Left lung (tissue), 14 donors: ENCODE measurements at places on chromosomes 16 and 17. TPM values are rescaled to one million over a fixed set of nuclear protein-coding genes. Genes with fewer than 3 reads are reported as not detected.
A peak's percentile ranks its signal among the peaks of the same experiment; 100 is the strongest.

The EVI2A gene
- 30.9 TPM for total RNA-seq

The MRPL38 gene
- total RNA-seq: 81.8 TPM

The C16orf96 gene
- total RNA-seq: 0.17 TPM

The HID1 gene
- total RNA-seq: 32.1 TPM

The ACSM2A gene
- not detected for total RNA-seq

The SPECC1 gene
- 25.2 TPM for total RNA-seq

The ABCC11 gene
- total RNA-seq: 0.05 TPM

The CACNG5 gene
- not detected for total RNA-seq

The RFWD3 gene
- total RNA-seq: 26.8 TPM

The TOM1L1 gene
- total RNA-seq: 33.8 TPM

The RGS9 gene
- total RNA-seq: 6.4 TPM

GRCh38 chr17:76515274-76515949 is 14.2 kb upstream of the RHBDF2 start:
- no peak for DNase-seq

DNA sequence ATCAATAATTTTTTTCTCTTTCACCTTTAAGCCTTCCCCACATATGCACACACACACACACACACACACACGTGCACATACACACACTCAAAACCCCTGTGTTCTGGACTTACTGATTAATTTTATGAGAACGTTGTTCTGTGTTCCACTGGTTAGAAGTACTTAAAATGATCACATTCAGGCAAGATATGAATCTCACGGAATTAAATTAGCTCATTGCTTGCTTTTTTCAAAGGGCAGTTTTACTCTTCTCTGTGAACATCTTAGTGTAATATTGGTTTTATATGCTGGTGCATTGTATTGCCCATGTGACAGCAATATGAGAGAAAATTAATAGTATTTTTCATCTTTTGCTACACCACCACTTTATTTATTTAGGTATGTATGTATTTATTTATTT is 377.3 kb upstream of the RBFOX1 start:
- DNase-seq: no peak

DNA sequence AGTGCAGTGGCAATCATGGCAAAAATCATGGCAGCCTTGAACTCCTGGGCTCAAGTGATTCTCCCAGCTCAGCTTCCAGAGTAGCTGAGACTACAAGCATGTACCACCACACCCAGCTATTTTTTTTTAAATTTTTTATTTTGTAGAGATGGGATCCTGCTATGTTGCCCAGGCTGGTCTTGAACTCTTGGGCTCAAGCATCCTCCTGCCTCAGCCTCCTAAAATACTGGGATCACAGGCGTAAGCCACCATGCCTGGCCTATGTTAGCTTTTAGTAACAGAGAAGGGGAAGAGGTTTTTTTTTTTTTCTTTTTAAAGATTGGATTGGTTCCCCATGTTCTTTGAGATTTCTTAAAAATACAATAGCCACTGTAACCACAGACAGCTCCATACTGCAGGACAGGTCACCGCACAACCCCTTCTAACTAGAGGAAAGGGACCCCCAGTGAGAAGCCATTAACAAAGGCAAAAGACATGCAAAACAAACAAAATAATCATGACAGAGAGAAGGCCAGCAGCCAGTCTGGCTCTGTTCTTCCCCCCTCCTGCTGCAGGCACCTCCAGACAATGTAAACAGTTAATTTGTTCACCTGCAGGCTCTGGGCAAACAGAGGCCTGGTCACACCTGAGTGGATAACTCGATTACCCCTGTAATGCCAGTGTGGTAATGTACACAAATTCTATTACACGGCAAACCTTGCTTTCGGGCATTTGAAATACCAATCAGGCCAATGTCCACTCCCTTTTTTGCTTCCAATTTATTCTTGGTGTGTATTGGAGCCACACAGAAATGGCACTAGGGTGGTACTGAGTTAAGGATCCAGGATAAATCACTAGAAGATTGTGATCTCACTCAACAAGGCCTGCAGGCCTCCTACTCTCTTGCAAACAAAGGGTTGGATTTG is 52.9 kb downstream of the SNX11 start:
- no peak for DNase-seq

GRCh38 chr16:35198223-35199199 is 1739.1 kb downstream of the TP53TG3F start:
- peak; percentile 45 for DNase-seq

GRCh38 chr16:69093974-69094373 is 11.5 kb upstream of the HAS3 start:
- DNase-seq: no peak

DNA sequence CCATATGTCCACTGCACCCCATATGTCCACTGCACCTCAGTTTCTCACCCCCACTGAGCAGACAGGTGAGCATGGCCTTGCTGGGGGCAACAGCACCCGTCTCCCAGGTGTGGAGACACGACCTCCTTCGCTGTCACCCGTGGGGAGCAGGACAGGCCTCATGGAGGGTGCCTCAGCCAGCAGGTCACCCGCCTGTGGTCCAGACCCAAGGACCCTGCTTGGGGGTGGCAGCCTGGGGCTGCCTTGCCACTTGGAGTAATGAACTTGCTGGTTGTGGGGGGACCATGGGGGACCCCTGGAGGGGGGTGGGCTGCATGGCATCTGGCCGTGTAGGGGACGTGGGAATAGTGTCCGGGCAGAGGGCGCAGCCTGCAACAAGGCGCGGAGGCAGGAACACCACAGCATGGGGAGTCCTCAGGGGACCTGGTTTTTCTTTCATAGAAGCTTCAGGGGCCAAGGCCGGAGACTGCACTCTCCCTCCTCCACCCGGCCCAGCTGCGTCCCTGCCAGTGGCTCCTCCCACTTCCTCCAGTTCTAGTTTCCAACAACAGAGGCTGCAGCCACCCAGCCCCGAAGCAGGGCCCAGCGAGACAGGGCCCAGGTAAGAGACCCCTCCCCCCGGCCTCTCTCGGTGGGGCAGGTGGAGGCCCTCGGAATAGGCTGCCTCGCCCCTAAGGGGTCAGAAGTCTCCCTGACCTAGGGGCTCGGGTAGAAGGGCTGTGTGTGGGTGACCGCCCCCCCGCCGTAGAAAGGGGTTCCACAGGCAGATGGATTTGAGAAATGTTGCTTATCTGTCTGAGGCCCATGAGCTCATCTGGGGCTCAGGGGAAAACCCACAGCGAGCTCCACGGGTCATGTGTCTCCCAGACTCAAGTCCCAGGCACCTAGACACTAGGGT is at the start of gene NHLRC4:
Gene NHLRC4, plus strand, starts transcription at position 531 of the 898 bp plus-strand sequence. CDS start 1,043 bp downstream, outside the sequence.
- peak; percentile 80 for DNase-seq

DNA sequence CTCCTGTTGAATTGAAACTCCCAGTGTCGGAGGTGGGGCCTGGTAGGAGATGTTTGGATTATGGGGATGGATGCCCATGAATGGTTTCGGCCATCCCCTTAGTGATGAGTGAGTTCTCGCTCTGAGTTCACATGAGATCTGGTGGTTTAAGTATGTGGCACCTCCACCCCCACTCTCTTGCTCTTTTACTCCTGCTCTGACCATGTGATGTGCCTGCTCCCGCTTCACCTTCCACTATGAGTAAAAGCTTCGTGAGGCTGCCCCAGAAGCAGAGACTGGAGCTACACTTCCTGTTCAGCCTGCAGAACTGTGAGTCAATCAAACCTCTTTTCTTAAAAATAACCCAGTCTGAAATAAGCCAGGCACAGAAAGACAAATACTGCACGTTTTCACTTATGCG is 512.4 kb downstream of the HS3ST4 start:
- no peak for DNase-seq

DNA sequence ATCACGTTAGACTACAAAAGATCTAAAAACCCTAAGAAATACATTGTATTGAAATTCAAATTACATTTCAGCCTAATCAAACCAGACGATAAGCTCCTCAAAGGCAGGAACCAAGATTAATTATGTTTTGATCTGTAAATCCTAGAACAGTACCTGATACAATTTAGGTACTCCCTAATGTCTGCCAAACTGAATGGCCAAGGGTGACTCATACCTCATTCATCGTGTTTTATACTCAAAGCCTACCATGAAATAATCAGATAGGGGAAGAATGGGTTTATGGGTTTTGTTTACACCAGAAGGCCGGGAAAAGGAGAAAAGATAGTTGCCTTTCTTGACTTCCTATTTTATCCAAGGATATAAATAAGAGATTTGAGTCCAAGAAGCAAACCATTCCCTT is 19.3 kb downstream of the MMD start:
- DNase-seq: no peak

DNA sequence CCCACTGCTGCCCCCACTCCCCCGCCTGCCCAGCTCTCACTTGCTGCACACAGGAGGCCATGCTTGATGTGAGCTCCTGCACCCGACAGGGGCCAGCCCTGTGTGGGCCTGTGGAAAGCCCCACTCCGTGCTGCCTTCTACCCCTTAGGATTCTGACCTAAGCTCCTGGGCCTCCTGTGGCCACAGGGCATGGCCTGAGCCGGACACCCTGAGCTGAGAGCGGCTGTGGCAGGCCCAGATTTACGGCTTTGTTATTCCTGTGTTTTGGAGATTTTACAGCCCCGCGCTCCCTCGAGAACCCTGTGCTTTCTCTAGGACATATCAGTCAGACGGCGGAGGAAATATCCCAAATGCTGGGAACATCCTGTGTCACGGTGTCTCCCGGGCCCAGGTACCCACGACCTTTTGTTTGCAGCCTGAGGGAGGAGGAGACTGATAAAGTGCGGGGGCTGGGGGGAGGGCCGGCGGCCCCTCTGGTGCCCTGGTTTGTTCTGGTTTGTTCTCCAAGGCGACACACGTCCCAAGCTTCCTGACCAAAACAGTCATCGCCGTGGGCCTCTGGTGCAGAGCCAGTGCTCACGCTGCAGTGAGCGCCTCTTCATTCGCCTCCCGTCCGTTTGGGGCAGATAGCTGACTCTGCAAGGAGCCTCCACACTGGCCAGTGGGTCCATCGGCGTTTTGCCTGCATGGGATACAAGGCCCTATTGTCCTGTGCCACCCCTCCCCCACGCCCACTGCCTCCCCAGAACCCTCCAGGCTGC is 363.4 kb downstream of the C16orf95 start:
- DNase-seq: no peak

DNA sequence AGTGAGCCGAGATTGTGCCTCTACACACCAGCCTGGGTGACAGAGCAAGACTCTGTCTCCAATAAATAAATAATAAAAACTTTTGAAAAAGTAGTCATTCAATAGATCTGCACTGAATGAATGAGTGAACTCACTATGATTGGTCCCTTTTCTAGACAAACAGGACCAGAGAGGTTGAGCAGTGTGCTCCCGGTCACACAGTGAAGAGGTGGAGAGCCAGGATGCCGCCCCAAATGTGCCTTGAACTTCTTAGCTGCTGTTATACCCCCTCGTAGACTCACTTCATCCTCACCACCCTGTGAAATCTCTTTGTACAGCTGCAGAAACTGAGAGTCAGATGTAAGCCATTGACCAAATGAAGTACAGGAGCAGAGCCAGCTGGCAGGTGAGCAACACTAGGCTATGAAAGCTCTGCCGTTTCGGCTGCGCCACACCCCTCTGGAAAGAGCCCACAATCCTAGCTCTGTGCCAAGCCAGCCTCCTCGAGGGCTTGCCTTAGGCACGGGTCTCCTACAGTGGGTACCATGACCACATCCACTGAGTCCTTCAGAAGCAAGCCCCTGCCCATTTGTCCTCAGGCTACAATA is 7.8 kb upstream of the KIAA0513 start:
- no peak for DNase-seq

DNA sequence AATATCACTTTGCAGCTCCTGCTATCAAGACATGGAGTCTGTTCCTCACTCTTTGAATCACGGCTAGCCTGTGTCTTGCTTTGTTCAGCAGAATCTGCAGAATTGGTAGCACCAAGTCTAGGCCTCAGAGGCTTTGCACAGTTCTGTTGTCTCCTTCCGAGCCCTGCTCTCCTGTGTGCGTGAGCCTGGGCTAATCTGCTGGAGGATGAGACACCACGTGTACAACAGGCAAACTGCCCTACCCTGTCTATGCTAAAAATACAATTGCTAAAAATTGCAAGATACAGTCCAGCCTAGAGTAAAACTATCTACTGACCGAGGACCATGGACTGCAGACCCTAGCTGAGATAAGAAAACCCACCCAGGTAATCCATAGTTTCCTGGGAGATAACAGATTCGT is 484.7 kb downstream of the NPIPA7 start:
- no peak for DNase-seq

DNA sequence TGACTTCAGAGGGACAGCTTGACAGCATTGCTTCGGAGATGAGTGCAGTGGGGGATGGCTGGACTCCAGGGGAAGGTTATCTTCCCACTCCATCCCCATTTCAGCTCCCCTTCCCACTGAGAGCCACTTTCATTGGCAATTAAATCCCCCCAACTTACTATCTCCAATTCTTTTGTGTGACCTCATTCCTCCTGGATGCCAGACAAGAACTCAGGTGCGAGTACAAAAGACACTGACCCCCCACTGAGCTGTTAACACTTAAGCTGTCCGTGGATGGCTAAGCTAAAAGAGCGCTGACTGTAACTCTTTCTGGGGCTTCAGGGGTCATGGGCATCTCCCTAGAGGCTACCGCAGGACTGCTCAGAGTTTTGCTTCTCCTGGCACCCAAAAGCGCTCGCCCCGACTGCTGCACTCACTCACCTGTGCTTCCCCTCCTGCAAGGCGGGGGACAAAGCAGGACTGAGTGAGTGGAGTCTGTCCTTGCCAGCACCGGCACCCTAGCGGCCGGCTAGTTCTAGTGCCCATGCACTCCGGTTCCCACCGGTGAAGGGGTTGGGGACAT is 44.8 kb upstream of the FBXO47 start:
- no peak for DNase-seq

DNA sequence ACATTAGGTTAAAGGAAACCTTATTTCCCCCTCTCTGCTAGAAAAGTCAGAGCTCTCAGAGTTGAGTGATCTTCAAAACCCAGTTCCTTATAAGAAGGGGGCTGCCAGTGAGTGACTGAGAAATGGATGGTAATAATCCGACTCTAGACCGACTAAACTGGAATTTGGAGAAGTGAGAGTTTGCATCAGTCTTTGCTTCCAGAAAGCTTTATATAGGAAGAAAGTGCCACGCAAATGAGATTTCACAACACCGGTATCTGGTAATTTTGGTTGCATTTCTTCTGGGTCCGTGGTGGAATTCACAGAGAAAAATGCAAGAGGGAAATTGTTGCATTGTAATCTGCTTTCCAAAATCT is 271.4 kb downstream of the MAF start:
- no peak for DNase-seq
